ENCODE measurements at places on chromosomes 2 and 18.
A peak's percentile ranks its signal among the peaks of the same experiment; 100 is the strongest.

DNA sequence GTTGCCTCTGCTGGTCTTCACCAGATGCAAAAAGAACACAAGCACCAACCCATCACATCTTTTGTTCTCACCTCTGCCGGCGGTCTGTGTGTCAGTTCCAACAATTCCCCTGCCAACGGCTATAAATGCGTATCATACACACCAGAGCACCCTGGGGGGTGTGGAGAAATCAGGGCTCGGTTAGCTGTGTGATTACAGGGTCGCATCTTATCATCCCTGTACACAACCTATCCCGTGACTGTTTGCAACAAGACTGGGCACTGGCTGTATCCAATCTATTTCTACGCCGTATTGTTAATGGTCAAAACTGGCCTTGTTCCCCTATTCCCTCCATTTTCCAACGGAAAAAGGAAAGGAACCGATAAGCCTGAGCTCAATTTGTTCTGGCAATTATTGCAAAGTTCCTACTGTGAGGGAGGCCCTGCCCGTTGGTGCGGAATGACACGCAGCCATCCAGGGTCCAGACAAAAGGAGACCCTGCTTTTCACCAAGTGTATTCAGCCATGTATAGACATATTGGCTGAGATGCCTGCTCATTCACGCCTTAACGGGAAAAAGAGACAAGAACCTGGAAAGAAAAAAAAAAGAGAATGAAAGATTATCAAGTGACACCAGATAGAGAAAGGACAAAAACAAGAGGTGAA, 136.9 kb downstream of the CDH20 start:
- no peak for DNase-seq

- DNase-seq, result no peak
Measured at GRCh38 chr18:595068-595467, 1.7 kb upstream of the CLUL1 start.

- no peak for DNase-seq
Measured at GRCh38 chr2:73415906-73416305, 30.3 kb downstream of the ALMS1 start.

DNA sequence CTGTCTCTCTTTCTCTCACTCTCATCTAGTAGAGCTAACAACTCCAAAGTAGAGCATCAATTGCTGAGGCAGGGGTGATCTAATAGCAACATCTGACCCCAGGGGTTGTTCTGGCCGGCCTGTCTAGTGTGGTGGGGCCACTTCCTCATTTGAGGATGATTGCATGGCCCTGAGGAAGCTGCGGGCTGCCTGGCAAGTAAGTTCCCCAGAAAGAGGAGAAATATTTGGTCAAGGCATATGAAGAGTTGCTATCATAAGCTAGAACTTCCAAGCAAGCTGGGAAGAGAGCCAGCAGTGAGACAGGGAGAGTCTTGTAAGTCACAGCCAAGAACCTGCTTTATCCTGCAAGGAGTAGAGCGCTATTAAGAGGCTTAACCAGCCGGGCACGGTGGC, 50.8 kb upstream of the TMEM87B start:
- peak; percentile 18 for DNase-seq

DNA sequence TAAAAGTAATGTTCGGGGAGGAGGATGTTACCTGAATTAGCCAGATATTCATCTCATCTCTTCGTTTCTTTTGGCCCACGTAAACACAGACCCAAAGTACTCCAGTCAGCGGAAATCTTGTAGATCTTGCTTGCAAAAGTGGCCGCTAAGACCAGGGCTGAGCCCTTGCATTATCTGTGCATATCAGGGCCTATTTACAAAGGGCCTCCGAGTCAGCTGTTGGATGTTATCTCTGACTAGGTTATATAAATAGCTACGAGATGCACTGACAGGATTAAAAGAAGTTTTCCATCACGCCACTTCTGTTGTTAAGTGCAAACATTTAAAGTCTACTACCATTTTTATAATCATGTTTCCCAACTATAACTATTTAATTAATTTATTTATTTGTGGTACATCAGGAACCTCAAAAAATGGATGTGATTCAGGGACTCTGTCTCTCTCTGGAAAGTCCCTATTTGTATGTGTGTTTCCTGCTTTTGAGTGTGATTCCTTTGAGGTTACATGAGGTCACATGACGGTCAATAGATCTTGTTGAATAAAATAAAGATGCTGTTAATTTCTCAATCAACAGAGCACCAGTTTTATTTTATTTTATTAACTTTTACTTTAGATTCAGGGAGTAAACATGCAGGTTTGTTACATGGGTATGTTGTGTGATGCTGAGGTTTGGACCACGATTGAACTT, 46.8 kb upstream of the MBOAT2 start:
- no peak for DNase-seq

GRCh38 chr2:48145845-48146452, 239.7 kb upstream of the FBXO11 start:
- no peak for DNase-seq

- DNase-seq, result no peak
Measured at GRCh38 chr2:60416221-60417008, 137.0 kb downstream of the BCL11A start.

DNA sequence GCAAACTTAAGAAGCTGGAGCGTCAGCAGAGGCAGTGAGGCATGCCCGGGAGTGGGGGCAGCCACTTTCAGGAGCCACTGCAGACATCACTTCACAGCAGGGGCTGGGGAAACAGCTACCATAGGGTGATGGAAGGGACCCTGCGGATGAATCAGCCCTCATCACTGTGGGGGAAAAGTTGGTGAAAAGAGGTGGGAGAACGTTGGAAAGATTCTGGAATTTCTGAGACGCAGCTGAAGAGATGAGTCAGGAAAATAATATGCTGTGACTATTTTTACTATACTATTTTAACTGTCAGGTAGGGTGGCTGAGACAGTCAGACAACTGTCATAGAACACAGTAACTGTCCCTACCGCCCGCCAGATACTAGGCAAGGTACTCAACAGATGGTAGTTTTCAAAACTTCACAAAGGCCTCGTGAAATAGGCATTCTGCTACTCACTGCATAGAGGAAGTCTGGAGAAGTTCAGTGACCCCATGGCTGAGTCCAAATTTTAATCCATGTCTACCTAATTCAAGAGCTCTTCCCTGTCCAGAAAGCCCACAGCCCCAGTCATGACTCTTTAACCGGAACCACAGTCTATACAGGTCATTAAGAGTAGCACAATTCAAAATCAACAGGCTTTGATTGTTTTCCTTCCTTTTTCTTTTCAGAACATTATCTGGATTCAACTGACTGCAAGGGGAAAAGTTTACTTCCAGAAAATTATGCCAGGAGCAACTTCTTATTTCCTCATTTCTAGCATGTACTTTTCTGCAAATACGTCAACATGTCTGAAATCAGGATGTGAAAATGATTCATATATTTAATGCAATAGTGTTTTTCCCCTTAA, 39.3 kb upstream of the EPB41L3 start:
- no peak for DNase-seq

GRCh38 chr18:60200558-60200957, 172.0 kb downstream of the MC4R start:
- no peak for DNase-seq

DNA sequence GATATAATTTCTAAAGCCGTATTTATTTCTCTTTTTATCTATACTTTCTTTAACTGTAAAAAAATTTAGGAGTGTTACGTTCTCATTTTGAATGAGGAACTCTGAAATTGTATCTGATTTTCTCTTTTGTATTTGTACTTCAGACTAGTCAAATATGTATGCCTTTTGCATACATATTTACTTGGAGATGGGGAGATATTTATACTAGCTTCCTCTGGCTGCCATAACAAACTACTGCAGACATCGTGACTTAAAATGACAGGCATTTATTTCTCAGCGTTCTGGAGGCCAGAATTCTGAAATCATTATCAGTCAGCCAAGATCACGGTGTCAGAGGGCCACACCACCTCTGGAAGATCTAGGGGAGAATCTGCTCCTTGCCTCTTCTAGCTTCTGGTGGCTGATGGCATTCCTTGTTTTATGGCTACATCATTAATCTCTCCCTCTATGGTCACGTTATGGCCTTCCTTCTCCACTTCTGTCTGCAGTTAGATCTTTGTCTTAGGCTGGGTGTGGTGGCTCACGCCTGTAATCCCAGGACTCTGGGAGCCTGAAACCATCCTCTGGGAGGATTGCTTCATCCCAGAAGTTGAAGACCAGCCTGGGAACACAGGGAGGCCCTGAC, 8.2 kb downstream of the LCLAT1 start:
- DNase-seq, result no peak

DNA sequence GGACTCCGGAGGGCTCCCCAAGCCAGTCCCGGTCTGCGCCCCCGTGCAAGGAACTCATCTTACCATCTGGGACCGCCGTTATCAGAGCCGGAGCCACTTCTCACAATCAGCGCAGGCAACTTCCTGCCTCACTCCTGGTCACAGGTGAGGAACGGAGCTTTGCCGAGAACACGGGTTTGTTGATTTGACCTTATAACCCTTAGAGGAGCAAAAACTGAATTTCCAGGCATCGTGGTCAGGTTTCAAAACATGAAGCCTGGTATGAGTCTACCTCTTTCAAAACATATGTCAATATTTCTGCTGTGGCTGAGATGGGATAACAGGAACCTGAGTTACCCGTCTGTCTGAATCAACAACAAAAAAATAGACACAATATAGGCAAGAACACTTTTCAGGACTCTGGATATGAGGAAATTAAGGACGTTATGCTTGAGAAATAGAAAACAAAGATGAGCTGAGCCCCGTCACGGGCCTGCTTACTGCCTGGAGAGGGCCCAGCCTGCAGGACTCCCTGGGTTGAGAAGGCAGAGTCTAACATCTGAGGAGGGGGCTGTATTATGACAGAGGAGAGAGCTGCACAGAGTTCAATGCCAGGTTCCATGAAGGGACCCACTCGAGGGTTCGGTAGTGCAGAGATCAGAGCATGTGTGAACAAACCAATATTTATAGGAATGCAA, 148.7 kb downstream of the NDUFA10 start:
- DNase-seq, result no peak

DNA sequence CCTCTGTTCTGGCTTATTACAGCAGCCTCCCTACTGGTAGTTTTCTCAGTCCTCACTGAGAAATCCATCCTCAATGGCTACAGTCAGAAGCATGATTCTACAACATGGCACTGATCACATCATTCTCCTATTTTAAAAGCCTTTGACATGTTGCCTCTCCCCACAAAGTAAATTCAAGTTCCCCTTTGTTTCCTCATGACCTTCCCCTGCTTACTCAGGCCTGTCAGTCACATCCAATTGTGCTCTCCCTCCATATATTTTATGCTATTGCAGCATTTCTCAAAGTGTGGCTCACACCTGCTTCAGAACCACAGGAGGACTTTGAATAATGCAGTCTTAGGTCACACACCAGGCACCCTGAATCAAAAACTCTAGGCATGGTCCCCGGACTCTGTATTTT, 124.6 kb downstream of the SPOPL start:
- no peak for DNase-seq

DNA sequence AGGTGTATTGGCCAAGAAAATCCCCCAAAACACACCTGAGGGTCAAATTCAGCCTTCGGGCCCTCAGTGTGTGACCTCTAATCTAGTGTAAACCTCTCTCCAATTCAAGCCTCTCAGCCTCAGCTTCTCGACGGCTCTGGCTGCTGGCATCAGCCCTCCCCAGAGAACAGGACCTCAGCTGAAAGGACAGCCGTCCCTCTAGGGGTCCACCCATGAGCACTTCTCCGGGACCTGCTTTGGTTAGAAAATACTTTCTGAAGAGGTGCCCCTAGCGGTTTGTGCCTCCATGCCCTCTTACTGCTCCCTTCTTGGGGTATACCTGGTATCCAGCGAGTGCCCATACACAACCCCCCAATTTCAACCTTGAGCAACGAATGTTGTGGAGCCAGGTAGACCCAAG, 48.8 kb downstream of the INHBB start:
- DNase-seq, result no peak

DNA sequence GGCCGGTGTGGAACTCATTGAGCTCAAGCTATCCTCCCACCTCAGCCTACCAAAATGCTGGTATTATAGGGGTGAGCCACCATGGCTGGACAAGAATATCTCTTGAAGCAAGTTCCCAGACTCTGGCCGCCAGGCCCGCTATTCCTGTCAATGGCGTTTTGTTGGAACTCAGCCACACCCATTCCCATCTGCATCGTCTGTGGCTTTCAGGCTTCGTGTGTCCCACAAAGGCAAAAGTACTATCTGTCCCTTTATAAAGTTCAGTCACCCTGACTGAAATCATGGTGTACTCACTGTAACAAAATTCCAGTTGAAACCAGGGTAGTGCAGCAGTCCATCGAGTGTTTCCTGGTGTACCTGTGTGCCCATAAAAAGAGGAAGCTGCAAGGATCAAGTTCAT, 96.7 kb downstream of the SH3BP4 start:
- no peak for DNase-seq

DNA sequence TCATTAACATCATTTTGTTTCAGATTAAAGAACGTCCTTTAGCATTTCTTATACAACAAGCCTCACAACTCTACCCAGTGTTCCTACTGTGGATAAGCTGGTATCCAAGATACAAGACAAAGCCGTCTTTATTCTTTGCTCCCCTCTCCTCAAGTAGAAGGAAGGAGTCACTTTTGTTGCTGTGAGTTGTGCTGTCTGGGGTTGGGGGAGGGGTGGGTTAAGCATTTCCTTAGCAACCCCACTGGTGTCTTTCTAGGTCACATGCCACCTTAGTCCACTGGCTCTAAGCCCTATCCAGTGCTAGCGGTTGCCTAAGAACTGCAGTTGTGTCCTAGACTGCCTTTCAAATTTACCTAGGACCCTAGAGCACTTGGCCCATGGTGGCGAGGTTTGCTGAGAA, 155.6 kb upstream of the PIEZO2 start:
- no peak for DNase-seq

DNA sequence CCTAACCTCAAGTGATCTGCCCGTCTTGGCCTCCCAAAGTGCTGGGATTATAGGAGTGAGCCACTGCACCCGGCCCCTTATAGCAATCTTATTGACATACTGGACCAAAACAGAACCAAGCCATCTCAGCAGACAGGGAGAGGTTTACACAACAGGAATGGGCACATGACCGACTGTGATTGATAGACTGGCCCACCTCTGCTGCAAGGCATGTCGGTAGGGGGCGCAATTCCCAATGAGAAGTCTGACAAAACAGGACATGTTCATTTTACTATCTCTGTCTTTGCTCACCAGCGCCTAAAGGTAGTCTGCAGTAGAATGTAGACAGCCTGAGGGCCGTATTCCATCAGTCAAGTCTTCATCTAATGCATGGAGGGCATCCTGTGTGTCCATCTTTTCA, 2.0 kb downstream of the LYPD6B start:
- DNase-seq, result no peak

DNA sequence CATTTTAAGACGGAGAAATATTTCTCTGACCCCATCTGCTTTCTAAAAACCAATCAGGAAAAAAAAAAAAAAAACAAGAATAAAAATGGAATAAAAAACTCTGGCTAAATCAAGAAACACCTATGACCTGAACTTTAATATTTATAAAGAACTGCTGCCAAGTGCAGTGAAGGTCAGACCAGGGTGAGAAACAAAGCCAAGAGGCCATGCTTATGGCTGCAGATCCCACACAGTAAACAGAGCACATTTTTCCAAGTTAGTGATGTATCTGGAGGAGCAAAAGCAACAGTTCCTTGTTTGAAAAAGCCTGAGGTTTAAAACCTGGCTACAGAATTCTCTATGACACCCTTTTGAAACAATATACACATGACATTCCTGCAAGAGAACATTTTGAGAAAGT, 242.3 kb downstream of the SRBD1 start:
- DNase-seq, result no peak

DNA sequence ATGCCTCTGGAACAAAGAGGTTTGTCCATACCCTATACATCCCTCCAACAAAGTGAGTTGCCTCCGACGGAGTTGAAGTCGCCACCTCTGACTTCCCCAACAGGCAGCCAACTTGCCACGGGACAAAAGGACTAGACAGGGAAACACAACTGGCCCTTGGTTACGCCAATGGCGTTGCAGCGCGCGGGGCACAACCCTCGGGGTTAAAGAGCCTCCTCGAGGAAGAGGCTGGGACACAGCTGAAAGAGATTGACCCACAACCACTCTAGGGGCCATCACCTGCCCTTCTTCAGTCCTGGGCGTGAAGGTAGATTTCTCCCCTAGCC, 545 bp downstream of the GTF3C2 start:
- no peak for DNase-seq

All from anterior cingulate cortex (tissue), 58 donors.